Cerebellar nuclear complex (tissue), 1 donor: ENCODE measurements at places on chromosomes 2 and 18.

DNA sequence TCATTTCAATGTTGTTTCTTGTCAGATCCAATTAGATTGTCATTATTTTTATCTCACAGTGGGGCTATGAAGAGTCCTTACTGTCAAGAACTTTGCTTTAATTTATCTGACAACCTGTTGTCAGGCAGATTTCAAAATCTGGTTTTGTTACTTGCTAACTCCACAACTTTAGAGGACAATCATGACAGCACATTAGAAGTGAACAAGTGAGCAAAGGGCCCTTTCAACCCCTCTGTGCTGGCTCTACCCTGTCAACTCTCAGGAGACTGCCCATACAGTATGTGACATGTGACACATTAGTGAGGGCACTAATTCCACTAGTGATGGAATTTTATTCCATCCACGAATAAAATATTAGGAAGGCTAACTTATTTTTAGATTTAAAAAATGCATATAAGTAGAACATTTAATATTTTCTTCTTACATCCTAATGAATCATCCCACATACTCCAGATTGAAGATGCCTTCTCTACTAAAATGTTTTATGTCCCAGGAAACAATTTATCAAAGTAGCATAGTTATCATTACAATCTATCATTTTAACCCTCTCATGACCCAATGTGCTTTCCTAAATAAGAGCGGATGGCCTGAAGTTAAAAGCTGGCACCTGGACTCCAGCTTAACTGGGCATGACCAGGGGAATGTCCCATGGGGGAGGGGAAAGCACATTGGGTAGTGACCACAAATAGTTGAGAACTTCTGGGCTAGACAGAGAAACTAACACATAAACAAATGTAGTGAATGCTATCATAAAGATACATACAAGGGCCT lies 97.6 kb upstream of the PPP1CB start:
- DNase-seq, result no peak

GRCh38 chr2:86079981-86080911 lies 25.4 kb downstream of the POLR1A start:
- DNase-seq, result no peak

DNA sequence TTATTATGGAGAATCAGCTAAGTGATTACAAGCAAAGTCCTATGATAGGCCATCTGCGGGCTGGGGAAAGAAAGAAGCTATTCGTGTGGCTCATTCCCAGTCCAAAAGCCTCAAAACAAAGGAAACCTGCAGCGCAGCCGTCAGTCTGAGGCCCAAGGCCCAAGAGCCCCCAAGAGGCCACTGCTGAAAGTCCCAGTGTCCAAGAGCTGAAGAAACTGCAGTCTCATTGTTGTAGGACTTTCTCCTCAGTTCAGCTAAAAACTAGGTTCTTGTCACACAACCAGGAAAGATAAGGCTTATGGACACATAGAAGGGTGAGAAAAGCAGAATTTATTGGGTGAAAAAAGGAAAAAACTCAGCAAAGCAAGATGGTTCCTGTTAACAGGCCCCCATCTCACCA lies 143.2 kb downstream of the RHBDD1 start:
- no peak for DNase-seq

- DNase-seq, result no peak
Observed at GRCh38 chr2:178412047-178412446, 38.9 kb downstream of the PRKRA start.

- no peak for DNase-seq
Observed at GRCh38 chr2:107412981-107413380, 413.7 kb upstream of the RGPD4 start.

DNA sequence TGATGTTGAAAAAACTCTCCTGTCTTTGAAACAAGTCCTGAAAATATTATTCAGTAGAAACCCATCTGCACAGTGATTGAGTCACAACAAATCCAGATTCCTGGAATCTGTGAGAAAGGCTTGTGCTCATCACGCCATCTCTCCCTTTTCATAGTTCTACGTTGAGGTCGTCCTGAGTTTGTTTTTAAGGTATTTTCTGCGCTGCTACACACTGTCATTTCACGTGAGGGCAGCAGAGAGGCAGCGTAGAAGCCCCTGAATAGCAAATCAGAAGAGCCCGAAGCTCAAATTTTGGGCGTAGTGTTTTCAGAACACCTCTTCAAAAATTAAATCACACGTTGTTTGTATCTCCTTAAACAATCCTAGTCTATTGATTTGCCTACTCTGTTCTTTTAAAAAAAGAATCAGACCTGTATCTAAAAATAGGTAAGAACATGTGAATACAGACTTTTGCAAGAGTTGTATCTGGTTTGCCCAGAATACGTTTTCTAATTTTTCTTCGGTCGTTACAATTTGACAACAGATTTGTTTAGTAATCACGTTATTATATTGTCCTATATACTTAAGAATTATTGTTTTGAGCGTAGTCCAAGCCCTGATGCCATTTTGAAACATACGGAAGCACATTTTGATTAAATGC lies 61.6 kb upstream of the SLC38A11 start:
- no peak for DNase-seq

- no peak for DNase-seq
Observed at GRCh38 chr18:23049698-23050373, 85.4 kb upstream of the CABLES1 start.

- no peak for DNase-seq
Observed at GRCh38 chr2:69979902-69980807, 18.7 kb upstream of the ASPRV1 start.

- DNase-seq, result no peak
Observed at GRCh38 chr18:8997634-8998033, 104.9 kb upstream of the NDUFV2 start.

DNA sequence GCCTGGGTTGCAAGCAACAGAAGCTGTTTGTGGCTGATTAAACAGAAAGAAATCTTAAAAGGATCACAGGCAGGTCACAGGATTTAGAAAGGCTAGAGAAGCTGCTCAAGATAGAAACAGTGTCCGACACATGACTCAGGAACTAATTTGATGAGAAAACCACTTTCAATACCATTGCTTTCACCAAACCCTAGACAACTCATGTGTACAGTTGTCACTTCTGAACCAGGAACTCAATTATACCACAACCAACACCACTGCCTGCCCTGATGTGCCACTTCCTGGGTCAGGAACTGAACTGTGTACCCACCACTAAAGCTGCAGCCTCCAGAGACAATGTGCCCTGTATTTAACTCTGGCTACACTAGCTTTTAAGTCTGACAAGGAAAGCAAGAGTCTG lies 56.0 kb downstream of the TMEM247 start:
- no peak for DNase-seq

DNA sequence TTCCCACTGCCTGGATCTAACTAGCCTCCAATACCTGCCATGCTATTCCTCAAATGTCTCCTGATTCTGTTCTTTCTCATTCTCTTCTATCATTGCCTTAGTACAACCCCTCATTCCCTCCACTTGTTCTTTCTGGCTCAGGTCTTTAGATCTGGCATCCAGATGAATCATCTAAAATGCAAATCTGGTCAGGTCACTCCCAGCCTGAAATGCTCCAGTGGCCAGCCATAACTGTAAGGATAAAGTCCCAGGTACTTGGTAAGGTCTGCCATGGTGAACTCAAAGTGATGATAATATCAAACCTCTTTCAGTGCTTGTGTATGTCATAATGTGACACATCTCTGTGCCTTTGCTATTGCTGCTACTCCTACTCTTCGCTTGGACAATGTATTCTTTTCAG lies 2.9 kb upstream of the SNRNP27 start:
- no peak for DNase-seq

- no peak for DNase-seq
Observed at GRCh38 chr2:46025081-46025480, 272.1 kb upstream of the EPAS1 start.

- no peak for DNase-seq
Observed at GRCh38 chr2:18934886-18935285, 345.5 kb upstream of the NT5C1B start.

DNA sequence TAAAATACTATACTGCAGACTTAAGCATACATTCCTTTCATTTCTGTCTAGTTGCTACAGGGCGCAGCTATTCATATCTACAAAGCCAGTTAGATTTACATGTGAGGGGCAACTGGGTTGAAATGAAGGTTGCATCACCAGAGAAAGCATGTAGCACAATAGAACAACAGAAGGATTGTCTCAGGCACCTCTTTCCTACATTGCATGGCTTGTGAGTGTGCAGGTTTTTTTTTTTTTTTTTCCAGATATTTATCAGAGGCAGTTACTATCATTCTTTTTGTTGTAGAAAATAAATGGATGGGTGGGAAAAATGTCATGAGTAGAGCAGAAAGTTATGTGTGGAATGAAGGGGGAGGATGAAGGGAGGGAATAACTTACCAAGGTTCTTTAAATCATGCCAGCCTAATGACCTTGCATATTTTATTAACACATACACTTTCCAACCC lies 86.8 kb downstream of the ERBB4 start:
- DNase-seq, result no peak

DNA sequence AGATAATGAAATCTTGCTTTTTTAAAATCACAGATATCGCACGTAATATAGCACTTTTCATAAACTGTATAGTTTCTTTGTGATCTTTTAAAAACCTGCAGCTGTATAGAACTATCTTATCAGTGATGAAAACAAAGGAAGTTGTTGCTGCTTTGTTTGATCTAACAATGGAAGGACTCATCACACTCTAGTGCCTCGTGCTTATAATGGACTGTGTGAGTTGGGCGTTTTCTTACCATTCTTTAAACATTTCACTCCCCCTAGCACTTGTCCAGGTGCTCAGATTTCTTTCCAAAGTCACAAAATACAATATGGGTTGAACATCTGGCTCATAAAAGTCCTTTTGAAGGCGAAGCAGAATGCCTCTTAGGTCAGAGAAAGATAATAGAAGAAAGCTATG lies 94.8 kb upstream of the SPATS2L start:
- DNase-seq, result no peak

- DNase-seq, result no peak
Observed at GRCh38 chr2:26495705-26496297, 17.9 kb upstream of the OTOF start.

DNA sequence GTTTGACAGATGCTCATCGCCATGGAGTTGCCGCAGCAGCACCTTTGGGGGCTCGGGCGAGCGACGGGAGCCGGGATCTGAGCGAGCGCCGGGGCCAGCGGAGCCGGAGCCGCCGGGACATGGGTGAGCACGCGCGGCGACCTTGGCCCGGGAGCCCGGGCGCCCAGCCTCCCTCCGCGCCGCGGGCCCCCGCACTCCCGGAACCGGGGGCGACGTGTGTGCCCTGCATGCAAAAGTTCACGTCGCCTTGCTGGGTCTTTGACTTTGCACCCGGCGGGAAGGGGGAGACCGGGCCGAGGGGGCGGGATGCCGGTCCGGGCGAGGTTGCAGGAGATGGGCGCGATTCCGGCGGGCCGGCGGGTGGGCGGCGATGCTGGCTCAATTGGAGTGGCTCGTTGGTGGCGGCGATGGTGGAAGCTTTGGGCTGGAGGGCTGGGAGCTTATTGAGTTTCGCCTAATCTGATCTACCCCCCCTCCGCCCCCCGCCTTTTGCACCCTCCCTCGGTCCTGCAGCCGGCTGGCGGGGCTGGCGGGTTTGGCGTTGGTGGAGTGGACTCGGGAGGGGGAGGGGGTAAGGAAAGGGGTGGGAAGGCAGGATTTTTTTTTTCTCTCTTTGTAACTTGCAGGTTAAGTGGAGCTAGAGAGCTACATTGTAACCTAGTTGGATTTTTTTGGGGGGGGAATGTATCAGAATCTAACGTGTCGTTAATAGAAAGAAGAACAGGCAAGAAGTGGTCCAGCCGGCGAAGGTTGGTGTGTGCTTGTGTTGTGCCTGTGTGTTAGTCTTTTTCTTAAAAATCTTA lies at the start of gene SETBP1:
TSS of gene SETBP1 (plus strand) at position 616 of the 803 bp plus-strand sequence. CDS start 20,459 bp downstream, outside the sequence.
- no peak for DNase-seq
